DND-41 (cell line): ENCODE measurements at places on chromosomes 11 and 22.

GRCh38 chr22:21972293-21972779 lies 10.3 kb downstream of the TOP3B start:
- peak; percentile 71 for DNase-seq

DNA sequence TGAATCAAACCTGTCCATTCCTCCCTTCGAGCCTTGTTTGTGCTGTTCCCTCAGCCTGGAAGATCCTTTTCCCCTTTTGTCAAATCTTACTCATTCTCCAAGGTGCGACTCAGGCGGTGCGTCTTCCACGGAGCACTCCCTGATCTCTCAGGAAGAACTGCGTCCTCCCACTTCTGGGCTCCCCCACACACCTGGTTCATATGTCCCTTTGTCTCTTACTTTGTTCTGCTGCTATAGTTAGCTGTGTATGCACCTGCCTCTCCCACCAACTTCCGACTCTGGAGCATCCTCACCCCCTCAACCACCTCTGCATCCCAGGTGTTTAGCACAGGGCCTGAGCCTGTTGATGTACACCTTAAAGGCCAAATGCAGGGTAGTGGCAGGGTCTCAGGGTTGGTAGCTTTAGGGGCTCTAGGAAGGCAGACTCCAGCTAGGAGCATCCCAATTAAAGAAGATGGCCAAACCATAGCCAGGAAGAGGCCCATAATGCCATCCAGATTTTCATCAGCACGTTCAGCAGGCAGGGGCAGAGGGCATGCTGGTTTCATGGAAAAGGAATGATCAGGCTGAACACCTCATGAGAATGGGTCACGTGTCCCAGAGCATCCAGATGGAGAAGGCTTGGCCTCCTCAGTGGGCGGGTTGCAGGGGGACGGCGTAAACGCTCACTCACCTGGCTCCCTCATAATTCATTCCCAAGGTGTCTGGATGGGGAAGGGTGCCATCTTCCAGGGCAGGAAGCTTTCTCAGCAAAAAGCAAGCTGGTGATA lies 20.1 kb downstream of the PTPN5 start:
- DNase-seq, result no peak

- DNase-seq, result no peak
Measured at GRCh38 chr11:131065435-131066413, 149.4 kb upstream of the SNX19 start.

GRCh38 chr22:31489632-31490495 lies at the start of gene EIF4ENIF1:
EIF4ENIF1 (minus strand) TSS chr22:31489842; CDS start chr22:31488718, 1,124 bp downstream.
- peak; percentile 92 for DNase-seq

- no peak for DNase-seq
Measured at GRCh38 chr11:41878095-41878494, 418.6 kb upstream of the LRRC4C start.

- no peak for DNase-seq
Measured at GRCh38 chr22:24536089-24536488, 18.8 kb downstream of the GUCD1 start.

- no peak for DNase-seq
Measured at GRCh38 chr11:24163146-24163545, 333.7 kb upstream of the LUZP2 start.

DNA sequence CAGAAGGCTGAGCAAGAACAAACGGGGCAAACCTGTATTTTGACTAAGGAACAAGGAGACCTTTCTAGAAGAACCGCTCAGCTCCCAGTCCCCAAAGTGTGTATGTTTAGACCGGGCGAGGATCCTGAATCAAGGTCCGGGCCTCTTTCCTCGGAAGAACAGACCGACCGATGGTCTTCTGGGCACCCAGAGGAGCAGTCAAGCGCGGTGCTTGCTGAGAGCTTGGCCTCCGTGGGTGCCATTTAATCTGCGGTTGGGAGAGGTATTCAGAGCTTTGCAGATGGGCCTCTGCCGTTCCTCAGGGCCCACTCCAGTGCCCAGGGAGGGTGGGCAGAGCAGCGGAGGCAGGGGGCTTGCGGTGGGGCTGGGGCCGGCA lies 26.5 kb upstream of the ATXN10 start:
- no peak for DNase-seq

- DNase-seq, result no peak
Measured at GRCh38 chr22:38924347-38924952, 33.0 kb upstream of the APOBEC3A start.

DNA sequence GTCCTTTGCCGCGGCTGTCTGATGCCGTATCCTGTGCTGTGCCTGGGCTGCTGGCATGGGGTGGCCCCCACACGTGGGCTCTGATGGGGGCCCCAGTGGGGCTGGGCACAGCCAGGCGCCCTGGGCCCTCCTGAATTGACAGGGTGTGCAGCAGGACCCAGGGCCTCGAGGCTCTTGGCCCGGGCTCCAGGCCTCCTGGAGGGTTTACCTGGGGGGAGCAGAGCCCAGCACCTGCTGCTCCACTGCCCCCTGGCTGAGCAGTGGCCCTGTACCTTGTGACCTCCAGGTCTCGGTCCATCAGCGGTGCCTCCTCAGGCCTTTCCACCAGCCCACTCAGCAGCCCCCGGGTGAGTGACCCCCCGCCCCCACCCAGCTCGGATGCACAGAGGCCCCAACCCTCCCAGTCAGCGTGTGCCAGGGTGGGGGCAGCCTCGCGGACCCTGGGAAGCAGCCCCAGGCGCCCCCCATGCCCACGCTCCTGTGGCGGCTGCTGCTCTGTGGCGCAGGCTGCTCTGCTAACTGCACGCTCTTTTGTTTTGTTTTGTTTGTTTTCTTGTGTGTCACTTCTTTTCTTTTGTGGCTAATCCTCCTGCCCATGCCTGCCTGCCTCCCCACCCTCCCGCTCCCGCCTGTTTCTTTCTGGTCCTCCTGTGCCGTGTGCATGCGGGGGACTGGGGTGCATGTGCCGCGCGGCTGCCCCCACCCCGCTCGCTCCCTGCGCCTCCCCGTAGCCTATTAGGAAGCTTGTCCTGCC lies 36.9 kb downstream of the MOB2 start:
- DNase-seq, result no peak

- no peak for DNase-seq
Measured at GRCh38 chr11:9745411-9746211, 81.7 kb downstream of the SWAP70 start.

DNA sequence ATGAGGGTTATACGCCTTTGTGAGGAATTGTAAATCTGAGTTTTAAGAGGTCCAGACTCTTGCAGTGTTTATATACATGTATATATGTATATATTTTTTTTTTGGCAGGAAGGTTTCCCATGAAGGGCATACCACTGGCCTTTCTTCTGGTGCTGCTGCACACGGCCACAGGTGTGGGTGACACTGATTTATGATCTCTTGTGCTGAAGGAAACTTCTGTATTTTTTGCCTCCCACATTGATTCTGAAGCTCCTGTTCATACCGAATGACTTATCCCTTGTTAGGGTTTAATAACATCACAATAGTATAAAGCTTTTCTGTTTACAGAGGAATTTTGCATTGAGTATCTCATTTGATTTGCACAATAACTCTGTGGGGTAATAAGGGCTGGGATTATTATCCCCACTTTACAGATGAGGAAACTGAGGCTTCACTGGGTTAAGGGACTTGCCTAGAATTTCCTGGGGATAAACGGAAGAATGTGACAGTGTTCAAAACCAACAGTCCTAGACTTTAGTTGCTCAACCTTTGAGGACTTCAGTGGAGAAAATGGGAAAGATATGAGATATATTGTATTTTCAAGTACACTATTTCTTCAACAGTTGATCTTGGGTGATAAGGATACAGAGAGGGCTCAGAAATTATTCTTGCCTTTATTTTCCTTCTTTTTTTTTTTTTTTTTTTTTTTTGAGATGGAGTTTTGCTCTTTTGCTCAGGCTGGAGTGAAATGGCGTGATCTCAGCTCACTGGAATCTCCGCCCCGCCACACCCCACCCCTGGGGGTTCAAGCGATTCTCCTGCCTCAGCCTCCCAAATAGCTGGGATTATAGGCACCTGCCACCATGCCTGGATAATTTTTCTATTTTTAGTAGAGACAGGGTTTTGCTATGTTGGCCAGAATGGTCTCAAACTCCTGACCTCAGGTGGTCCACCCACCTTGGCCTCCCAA lies 70.1 kb downstream of the MICAL2 start:
- no peak for DNase-seq

- DNase-seq, result no peak
Measured at GRCh38 chr22:46675938-46676337, 55.8 kb downstream of the GRAMD4 start.

- no peak for DNase-seq
Measured at GRCh38 chr11:28756977-28757376, 648.8 kb downstream of the METTL15 start.

DNA sequence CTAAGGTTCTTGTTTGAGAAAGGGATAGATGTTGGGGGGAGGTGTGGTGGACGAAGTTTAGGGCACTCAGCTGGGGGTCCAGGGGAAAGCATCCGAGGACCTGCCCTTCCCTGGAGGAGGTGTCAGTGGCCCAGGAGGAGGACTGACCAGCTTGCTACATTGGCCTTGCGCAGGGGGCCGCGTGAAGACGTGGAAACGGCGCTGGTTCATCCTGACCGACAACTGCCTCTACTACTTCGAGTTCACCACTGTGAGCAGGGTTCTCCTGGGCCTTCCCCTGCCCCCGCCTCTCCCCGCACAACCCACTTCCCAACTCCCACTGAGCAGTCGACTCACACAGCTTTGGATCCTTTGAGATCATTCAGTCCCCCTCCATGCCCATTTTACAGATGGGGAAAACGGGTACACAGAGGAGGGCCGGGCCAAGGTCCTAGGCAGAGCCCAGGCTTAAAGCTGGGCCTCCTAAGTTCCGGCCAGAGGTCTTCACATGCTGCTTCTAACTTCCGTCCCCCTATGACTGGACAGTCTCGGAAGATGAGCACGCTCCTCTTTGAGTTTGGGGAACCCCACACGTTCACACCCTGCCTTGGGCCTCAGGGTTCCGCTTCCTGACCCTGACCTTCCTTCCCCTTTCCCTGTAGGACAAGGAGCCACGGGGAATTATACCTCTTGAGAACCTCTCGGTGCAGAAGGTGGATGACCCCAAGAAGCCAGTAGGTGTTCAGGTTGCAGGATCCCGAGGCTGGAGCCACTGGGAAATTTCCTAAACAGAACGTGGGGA lies 28.7 kb downstream of the CYTH4 start:
- DNase-seq, result no peak

GRCh38 chr11:68120273-68121066 lies 718 bp downstream of the CHKA start:
- DNase-seq, result peak; percentile 63

DNA sequence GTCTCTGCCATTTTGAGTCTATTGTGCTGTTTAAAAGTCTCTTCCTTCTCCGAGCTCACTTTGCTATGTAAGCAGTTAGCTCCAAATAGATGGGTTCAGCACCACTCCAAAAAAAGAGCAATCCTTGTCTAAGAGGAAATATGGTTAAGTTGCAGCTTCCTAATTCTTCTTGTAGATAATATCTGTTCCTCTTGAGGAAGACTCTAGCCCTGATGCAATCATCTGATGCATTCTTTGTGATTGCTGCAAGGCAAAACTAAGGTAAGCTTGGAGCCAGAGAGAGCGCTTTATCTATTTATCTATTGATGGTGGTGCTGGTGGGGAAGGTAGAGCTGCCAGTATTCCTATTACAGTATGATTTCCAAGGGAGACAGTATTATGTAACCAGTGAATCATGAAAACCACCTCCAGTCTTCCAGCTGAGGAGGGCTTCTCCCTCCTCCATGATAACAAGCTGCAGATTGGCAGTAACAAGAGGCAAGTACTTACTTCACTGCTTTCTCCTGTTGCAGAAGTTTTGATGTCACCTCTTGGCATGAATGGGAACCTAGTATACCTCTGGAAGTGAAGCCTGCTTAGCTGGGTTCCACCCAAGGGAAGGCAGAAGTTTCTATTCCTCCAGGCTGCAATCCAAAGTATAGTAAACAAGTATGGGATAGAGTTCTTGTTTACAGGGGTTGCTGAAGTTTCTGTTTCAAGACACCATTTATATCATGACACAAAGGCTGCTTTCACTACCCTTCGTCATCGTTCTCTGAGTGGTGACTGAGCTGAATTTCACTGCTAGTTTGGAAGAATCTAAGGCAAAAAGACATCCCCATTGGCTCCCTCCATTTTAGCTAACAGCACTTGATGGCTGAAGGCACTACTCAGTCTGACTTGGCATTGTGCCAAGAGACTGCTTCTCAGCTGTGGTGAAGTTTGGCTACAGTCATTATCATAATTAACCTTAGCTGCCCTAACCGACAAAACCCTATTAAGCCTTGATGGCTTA lies 49.7 kb downstream of the FDX1 start:
- DNase-seq, result no peak

DNA sequence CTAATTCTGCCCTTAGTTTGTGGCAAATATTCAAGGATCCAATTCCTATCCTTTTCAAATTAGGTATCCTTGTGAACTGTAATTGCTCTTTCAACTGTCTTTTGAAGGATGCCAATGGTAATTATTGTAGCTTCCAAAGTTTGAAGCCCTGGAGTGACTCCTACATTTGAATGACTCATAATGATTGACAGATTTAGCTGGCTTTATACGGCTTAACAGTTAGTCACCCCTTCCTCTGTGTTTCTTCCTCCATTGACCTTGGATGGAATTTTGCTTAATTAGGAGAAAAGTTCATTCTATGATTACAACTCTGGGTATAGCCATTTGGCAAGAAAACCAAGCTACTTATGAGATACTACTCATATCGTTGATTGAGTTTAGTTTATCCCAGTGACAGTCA lies 639.3 kb upstream of the KIRREL3 start:
- no peak for DNase-seq

DNA sequence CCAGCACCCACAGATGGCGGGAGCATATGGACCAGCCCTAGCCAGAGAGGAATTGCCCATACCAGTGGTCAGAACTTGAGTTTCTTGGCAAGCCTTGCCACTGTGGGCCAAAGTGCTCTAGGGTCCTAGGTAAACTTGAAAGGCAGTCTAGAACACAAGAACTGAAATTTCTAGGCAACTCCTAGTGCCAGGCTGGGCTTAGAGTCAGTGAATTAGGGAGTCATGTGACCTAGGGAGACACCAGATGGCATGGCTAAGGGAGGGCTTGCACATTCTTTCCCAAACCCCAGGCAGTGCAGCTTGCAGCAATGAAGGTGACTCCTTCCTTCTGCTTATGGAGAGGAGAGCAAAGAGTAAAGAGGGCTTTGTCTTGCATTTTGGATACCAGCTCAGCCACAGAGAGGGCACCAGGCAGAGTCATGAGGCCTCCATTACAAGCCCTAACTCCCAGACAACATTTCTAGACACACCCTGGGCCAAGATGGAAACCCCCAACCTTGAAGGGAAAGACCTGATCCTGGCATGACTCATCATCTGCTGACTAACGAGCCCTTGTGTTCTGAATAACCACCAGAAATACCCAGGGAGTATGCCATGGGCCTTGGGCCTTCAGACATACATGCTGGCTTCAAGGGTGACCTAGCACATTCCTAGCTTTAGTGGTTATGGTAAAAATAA lies 19.2 kb upstream of the OR56A3 start:
- DNase-seq, result no peak

- no peak for DNase-seq
Measured at GRCh38 chr11:16899708-16900303, 114.4 kb downstream of the PLEKHA7 start.

- no peak for DNase-seq
Measured at GRCh38 chr22:41482319-41482935, 13.5 kb downstream of the ACO2 start.

- no peak for DNase-seq
Measured at GRCh38 chr22:38460426-38460840, 5.4 kb upstream of the KCNJ4 start.
